Hematopoietic multipotent progenitor cell treated with erythropoietin and hydrocortisone succinate and interleukin-3 and kit ligand, for 15 days (in vitro differentiated cells): ENCODE measurements at places on chromosomes 5 and 9.
A peak's percentile ranks its signal among the peaks of the same experiment; 100 is the strongest.

DNA sequence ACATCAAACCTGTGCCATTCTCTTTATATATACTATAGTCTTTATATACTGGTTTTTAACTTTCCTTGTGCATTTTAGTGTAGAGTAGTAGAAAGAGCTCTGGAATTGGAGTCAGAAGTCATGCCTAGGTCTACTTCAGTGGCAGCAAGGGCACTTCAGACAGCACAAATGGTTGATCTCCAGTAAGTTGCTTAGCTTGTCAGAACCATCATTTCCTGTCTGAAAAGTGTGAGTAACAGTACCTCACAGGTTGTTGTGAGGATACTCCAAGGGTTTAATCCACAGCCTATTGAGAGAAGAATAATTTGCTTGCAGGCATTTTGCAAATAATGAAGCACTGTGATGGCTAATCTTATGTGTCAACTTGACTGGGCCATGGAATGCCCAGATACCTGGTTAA lies 95.8 kb upstream of the NR4A3 start:
- DNase-seq = no peak

GRCh38 chr5:111228520-111229220 lies 4.5 kb downstream of the CAMK4 start:
- no peak for DNase-seq

DNA sequence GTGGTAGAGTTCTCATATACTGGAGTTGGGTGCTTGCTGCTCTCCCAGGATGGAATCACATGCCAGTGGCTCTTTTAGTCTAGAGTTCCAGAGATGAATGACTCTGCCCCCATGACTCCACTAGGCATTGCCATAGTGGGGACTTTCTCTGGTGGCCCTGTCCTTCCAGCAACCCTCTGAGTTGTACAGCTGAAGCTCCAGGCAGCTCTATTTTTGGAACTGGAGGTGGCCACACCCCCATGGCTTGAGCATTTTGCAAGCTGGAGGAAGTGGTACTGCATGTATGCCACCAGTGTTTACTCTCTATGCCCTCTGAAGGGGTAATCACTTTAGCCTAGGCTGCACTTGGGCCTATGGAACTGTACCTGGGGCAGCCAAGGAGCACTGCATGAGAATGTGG lies 112.6 kb downstream of the RANBP17 start:
- no peak for DNase-seq

DNA sequence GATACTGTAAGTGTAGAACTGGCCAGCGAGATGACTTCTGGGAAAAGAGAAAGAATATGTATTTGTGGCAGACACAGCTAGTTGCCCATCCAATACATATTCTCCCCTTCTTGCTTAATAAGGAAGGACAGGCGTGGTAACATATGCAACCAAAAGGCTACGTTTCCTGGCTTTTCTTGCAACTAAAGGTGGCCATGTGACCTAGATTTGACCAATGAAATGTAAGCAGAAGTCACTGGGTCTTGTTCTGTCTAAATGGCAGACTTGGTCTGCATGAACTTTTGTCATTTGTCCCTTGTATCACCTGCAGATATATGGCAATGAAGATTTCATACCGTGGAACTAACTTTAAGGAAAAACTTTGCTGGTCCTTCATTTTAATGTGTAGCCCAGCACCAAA lies 183.8 kb downstream of the CDH12 start:
- DNase-seq = no peak

DNA sequence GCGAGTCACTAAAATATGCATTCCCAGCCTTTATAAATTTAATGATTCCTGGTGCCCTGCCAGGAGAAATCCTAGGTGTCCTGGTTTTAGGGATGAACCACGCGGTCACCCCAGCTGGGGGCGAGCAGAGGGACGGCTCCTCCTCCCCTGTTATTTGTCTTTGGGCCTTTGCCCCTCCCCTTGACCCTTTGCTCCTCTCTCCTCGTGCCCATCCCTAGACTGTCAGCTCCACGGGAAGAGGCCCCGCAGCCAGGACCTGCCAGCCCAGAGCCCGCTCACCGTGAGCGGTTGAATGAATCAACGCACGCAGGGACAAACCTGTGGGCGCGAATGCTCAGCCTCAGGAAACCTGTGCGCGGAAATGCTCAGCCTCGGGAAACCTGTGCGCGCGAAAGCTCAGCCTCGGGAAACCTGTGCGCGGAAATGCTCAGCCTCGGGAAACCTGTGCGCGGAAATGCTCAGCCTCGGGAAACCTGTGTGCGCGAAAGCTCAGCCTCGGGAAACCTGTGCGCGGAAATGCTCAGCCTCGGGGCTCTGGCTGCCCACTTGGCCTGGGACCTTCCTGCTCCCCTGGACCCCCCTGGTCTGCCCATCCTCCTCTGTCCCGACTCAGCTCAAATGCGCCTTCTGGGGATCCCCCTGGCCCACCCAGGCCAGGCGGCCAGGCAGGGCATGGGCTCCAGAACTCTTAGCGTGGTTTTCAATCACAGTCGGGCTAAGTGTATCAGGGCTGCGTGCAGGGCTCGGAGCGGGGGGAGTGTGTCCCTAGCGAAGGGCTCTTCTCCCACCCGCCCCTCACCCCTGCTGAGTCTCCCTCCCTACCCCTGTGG lies 140.5 kb upstream of the COL5A1 start:
- no peak for DNase-seq

DNA sequence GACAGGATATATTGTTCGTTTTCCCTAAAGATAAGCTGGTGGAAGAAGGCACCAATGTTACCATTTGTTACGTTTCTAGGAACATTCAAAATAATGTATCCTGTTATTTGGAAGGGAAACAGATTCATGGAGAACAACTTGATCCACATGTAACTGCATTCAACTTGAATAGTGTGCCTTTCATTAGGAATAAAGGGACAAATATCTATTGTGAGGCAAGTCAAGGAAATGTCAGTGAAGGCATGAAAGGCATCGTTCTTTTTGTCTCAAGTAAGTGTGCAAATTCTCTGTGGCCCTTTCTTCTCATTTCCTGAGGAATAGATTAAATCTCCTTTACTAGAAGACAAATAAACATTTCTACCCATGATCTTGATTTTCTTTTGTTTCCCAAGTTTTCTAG lies 38.0 kb downstream of the OSMR start:
- DNase-seq = no peak

GRCh38 chr9:31582071-31582470 lies 802.4 kb upstream of the ACO1 start:
- DNase-seq = no peak

DNA sequence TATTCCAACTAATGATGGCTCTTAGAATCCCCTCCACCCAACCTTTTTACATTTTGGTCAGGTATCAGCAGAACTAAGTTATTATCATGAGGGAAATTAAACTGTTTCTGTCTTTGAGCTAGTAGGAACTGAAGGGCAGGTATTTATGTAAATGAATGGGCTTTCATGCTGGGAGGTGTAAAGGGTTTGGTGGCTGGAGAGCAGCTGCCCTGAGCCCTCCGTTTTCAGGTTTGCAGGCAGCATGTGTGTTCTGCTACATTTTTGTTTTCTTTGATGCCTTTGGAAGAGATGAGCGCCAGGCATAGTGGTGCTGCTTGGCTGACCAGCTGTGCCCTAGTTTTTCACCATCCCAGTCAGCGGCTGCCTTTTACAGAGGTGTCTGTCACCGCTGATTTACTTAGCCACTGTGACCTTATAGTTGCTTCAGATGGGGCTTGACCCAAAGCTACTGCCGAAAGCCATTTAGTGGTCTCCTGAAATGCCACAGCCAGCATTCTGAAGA lies 231.9 kb downstream of the MAST4 start:
- no peak for DNase-seq

DNA sequence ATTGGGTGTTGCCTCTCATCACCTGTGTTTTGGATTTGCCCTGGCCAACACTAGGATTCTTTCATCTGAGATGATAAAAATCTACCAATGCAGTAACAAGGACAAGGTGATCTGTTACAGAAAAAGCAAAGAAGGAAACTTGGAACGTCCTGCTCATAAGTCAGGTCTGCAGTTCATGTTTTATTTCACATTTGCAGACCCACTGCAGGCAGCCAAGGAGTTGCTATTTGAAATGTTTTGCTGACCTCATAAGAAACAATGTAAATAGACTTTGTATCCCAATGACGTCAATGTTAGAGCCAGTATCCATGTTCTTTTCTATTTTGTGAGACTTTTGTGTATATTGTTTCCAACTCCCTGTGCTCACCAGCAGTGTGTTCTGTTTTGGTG lies 312.9 kb downstream of the DEPDC1B start:
- no peak for DNase-seq

- DNase-seq = no peak
These were observed 109.4 kb downstream of the TMEM174 start for GRCh38 chr5:73282383-73282782.

DNA sequence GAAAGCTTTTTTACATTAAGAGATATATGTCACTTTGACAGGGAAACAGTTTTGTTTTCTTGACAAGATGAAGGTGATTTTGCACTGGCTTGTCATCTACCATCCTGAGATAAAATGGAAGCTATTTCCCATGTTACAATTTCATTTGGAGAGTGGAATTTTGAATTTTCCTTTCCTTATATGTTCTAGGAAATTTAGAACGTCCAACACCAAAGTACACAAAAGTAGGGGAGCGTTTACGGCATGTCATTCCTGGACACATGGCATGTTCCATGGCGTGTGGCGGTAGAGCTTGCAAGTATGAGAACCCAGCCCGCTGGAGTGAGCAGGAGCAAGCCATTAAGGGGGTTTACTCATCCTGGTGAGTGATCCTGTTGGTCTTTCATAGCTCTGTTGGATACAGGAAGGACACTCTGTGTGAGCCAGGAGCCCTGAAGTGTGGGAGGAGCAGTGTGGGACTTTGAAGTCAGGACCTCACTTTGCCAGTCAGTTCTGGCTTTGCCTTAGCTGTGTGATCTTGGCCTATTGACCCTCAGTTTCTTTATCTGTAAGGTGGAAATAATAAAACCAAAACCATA lies 887 bp downstream of the PTPDC1 start:
- no peak for DNase-seq

- no peak for DNase-seq
These were observed 50.0 kb downstream of the PCDH1 start for GRCh38 chr5:141828162-141828561.

DNA sequence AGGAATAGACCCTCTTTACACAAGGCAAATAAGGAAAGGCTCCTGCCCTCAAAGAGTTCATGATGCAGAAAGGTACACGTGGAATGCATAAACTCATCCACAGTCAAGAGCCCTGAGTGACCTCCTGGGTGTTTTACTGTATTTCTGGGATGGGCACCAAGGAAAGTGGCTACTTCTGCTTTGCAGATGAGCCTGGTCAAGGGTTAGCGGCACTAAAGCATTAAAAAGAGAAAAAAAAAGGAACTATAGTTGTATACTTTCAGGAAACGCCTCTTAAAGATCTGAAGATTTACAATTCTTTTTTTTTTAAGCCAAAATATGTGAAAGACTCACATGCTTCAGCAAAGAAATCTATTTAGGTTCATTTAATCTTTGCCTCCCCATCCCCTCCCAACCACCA lies 366.2 kb upstream of the PDE4D start:
- no peak for DNase-seq

DNA sequence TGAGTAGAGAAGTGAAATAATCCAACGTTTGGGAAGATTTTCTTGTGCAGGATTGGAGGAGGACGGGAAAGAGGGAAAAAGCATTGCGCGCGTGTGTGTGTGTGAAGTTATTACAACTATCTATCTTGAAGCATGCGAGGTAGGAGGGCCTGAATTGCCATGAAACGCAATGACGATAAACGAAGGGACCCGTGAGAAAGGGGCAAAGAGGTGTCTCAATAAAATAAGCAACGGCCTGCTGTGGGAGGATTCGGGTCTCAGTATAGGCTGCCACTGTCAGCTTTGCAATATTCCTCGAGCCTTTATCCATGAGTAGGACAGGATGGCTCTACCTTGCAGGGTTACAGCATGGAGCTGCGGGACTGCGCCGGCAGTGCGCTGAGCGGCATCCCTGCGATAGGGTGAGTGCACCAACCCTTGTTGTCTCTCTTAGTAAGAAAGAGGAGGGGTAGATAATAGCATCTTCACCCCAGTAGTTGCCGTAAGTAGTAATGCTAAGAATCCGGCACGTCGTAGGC lies 631 bp upstream of the RCL1 start:
- no peak for DNase-seq

GRCh38 chr5:10351199-10351905 lies 2.1 kb upstream of the MARCHF6 start:
- peak; percentile 57 for DNase-seq

DNA sequence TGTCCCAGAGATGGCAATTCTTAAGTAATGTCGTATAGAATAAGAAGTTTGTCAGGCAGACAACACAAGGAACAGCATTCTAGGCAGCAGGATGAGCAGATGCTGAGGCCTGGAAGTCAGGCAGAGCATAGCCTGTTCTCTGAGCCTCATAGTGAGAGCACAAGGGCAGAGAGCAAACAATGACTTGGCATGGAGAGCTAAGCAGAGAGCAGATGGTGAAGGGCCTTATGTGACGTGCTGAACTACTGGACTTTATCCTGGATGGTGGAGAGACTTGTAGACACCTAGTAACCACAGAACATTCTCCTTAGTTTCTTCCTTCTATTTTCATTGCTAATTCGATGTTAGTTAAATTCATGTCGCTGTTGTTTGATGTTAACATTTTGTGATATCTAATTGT lies 60.1 kb downstream of the KCTD16 start:
- DNase-seq = no peak

GRCh38 chr5:137498736-137499505 lies at the start of gene SPOCK1:
Gene SPOCK1 (minus strand): TSS chr5:137499326.
- DNase-seq = peak; percentile 55

- DNase-seq = no peak
These were observed 295.6 kb downstream of the PDE4D start for GRCh38 chr5:59597690-59598546.

- no peak for DNase-seq
These were observed 205.0 kb upstream of the IER5L start for GRCh38 chr9:129383019-129383560.

- DNase-seq = peak; percentile 60
These were observed 42.4 kb downstream of the RHOBTB3 start for GRCh38 chr5:95773335-95774059.

GRCh38 chr5:39441838-39442237 lies 17.1 kb upstream of the DAB2 start:
- DNase-seq = no peak

GRCh38 chr9:131625790-131626670 lies 80.7 kb downstream of the PRRT1B start:
- no peak for DNase-seq

DNA sequence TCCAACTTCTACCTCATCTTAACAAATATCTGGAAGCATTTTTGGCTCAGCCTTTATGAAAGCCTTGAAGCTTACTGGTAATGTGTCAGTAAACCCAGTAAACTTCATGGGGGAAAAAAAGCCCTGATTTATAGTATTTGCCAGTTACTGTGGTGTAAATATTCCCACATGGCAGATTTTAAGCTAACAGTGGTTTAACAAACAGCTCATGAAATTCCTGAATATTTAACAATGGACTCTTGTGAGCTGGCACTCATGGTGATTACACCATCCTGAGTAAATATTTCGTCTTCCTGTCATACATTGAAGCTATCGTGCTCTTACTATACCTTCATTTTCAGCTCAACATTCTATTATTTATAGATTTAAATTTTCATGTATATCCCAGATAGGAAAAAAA lies 57.0 kb upstream of the ACOT12 start:
- no peak for DNase-seq

DNA sequence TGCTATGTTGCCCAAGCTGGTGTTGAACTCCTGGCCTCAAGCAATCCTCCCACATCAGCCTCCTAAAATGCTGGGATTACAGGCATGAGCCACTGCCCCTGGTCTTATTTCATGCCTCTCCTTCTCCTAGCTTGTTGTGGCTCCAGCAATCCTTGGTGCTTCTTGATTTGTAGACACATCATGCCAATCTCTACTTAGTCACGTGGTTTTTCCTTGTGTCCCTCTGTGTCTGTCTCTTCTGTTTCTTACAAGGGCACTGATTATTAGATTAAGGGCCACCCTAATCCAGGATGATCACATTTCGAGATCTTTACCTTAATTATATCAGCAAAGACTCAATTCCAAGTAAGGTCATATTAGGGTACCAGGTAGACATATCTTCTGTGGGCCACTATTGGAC lies 9.2 kb upstream of the IL31RA start:
- no peak for DNase-seq
